ENCODE measurements at places on chromosomes 3 and 15.

DNA sequence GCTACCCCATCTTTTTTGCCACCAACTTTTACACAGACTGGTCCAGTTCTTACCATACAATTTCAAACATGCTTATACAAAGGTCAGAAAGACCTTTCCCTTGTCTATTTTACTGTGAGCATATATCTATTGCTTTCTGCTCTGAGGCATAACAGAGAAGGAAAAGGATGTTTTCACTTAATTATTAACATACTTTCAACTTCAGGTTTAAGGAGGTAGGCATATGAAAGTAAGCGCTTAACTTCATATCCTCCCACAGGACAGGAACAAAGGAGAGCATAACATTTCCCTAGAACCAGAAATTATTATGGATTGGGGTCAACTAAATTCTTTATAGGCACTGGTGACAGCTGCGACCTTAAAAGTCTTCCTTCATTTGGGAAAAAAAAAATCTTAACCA lies 1.1 kb downstream of the MYEF2 start:
- DNase-seq, result no peak

DNA sequence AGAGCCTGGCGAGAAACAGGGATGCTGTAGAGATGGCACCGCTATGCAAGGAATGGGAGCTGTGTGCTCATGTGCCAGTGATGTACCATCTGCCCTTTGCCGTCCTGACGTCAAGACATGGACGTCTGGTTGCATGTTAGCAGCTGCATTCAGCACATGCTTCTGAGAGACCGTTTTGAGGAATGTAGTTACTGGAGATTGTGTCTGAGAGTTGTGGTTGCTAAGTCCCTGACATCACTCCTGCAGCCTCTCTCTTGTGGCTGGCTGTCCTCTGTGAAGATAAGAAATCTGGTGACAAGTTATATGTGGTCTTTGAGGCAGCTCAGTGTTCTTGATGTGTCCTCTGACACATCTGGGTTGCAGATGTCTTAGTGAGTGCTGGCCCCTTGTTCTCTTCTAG lies 165.1 kb downstream of the APBA2 start:
- DNase-seq, result no peak

GRCh38 chr3:47504113-47504512 lies 9.4 kb downstream of the ELP6 start:
- DNase-seq, result no peak

- no peak for DNase-seq
Measured at GRCh38 chr15:73965094-73965757, 26.9 kb downstream of the STOML1 start.

DNA sequence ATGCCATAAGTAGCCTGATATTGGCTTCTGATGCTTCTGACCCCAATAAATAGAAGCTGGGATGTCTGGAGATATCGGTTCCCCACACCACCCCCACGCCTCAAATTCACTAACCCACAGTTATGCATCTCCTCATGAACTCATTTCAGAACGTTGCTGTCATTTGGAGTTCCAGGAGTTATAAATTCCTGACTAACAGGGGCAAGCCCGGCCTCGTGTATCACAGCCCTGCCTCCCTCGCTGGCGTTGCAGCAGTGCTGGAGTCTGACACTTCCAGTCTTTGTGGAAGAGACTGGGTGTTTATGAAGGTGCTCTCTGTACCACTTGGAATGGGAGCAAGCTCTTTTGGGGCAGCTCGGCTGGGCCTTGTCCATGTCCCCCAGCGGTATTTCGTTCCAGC lies 101.0 kb downstream of the ANP32A start:
- DNase-seq, result no peak

DNA sequence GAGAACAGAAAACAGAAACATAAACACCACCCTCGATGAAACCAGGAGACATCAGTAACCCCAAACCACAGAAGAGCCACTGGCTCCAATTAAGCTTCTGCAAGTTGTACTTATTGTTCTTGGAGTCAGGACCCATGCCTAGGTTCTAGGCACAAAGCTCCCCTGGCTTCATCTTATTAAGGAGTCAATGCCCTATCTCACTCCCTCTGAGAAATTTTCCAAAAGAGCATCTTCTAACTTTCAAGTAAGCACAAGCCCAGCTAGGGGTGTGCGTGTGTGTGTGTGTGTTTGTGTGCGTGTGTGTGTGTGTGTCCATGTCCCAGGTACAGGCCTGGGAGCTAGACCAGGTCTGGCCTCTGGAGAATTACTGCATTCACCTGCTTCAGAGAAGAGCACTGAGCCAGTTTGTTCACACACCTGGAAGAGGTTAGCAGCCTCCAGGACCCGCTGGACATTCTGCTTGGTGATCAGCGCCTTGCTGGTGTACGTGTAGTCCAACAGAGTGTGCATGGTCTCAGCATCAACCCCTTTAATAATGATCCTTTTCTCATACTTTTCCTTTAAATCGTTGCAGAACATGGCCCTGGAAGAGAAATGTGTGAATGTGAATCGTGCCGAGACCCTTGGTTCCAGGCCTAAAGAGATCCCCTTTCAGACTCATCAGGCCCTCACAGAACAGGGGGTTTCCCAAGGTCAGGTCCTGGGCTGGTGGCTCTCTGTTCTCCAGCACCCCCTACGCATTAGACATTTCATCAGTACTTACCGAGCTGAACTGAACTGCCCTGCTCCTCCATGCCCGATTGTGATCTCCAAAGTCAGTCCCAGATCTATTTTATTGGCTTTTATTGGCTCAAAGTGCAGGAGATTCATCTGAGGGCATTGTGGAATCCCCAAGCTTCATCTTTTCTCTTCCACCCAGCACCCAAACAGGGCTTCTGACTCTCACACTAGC lies 27.8 kb downstream of the KLHL6 start:
- no peak for DNase-seq

DNA sequence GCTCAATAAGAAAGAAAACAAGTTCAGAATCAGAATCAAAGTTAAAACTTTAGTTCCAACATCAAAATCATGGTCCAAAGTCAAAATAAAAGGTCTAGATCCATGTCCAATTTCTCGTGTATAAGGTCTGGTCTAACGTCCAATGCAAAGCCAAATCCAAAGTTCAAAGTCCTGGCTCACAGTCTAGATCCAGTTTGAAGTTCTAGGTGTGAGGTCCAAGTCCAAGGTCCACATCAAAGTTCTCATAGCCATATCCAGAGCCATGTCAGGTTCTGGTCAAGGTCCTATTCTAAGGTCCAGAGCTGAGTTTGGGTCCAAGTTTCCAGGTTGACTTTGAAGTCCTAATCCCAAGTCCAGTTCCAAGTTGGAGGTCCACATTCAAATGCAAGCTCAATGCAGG lies 40.7 kb upstream of the VIPR1 start:
- no peak for DNase-seq

DNA sequence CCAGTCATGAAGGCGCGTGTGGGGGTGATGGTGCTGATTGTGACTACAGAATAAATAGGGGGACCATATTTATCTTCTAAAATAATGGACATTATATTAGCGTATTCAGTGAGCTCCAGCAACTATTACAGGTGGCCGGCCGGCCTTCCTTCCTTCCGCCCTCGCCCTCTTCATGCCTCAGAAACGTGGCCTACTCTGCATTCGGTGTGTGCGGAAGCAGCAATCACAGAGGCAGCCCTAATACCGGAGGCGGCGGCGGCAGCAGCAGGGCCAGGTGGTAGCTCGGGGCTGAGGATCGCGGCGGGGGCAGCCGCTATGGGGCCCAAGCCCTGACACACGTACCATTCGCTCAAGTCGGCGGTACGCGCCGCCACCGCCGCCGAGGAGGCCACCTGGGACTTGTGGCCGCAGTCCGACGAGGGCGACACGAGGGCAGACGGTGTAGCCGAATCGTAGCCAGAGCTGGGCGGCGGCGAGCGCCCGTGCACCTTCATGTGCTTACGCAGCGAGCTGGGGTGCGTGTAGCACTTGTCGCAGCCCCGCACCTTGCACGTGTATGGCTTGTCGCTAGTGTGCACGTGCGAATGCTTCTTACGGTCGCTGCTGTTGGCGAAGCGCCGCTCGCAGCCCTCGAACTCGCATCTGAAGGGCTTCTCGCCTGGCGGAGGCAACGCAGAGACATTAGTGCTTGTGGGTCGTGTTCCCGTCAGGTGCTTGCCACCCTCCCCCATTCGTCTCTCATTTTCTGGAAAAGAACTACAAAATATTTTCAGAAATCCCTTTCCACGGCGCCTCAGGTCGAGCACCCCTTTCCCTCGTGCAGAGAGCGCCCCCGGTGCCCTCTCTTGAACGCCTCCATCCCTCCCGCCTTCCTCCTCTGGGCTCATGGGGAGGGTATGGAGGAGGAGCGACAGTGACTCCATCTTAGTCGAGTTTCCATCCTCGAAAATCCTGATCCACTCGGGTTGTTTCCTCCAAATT lies 15.5 kb downstream of the ZIC4 start:
- no peak for DNase-seq

All from GM12891 (cell line).